Activated naive CD8-positive, alpha-beta T cell treated with anti-CD3 and anti-CD28 coated beads for 36 hours (primary cell): ENCODE measurements at places on chromosomes 6 and 20.

DNA sequence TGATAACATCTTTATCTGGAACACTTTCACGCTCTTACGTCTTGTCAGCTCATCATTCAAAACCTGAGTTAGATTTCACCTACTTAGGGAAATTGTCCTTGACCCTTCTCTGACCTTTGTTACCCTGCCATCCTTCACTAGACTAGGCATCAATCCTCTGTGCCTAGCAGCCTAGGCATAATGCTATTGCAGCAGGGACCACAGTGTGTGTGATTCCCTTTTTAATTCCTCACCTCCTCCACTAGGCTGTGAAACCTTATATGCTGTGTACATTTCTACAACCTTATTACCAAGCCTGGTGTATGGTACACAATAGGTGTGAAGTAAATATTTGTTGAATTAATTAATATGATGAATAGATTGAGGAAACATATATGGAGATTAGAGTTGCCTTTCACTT is 66.7 kb upstream of the DEFB112 start:
- DNase-seq: no peak

- no peak for DNase-seq
Observed at GRCh38 chr20:2750491-2751251, 49.8 kb downstream of the CPXM1 start.

DNA sequence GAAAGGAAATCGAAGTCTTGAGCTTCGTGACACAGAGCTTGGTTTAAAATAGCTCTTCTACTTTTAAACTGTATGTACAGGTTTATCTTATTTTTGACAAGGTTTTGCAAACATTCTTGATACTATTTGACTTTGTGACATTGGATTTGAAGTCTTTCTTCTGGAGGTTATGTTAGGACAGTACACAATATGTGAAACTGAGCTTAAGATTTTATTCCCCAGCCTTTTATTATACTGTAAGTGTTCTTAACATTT is 95.2 kb upstream of the BTBD3 start:
- DNase-seq: no peak

DNA sequence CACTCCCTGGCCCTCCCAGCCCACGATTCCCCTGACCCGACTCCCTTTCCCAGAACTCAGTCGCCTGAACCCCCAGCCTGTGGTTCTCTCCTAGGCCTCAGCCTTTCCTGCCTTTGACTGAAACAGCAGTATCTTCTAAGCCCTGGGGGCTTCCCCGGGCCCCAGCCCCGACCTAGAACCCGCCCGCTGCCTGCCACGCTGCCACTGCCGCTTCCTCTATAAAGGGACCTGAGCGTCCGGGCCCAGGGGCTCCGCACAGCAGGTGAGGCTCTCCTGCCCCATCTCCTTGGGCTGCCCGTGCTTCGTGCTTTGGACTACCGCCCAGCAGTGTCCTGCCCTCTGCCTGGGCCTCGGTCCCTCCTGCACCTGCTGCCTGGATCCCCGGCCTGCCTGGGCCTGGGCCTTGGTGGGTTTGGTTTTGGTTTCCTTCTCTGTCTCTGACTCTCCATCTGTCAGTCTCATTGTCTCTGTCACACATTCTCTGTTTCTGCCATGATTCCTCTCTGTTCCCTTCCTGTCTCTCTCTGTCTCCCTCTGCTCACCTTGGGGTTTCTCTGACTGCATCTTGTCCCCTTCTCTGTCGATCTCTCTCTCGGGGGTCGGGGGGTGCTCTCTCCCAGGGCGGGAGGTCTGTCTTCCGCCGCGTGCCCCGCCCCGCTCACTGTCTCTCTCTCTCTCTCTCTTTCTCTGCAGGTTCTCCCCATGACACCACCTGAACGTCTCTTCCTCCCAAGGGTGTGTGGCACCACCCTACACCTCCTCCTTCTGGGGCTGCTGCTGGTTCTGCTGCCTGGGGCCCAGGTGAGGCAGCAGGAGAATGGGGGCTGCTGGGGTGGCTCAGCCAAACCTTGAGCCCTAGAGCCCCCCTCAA is at the start of gene LTA:
Gene LTA, plus strand, starts transcription at position 249 of the 871 bp plus-strand sequence. Its CDS starts 454 bp downstream, at position 703.
- DNase-seq: peak; percentile 82

DNA sequence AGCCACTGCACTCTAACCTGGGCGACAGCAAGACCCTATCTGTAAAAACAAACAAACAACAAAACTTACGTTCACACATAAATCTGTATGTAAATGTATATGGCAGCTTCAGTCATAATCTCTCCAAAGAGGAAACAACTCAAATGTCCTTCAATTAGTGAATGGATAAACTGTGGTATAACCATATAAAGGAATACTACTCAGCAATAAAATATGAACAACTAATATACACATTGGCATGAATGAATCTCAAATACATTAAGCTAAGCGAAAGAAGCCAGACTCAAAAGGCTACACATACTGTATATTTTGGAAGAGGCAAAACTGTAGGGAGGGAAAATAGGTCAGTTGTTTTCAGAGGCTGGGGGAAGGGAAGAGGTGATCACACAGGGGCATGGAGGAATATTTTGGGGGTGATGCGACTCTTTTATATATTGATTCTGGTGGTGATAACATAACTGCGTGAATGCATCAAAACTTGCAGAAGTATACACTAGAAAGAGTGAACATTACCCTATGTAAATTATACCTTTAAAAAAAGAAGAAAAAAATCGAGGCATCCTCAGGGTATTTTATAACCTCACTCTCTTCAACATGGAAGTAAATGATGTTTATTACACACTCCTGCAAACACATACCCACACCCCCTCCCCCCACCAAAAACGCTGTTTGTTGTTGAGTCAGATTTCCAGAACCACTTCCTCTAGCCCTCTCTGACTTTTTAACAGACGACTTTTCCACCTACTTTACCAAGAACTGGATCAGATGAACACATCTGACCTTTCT is 115.2 kb upstream of the RNF24 start:
- peak; percentile 55 for DNase-seq

- no peak for DNase-seq
Observed at GRCh38 chr6:6806844-6807518, 218.5 kb downstream of the LY86 start.

DNA sequence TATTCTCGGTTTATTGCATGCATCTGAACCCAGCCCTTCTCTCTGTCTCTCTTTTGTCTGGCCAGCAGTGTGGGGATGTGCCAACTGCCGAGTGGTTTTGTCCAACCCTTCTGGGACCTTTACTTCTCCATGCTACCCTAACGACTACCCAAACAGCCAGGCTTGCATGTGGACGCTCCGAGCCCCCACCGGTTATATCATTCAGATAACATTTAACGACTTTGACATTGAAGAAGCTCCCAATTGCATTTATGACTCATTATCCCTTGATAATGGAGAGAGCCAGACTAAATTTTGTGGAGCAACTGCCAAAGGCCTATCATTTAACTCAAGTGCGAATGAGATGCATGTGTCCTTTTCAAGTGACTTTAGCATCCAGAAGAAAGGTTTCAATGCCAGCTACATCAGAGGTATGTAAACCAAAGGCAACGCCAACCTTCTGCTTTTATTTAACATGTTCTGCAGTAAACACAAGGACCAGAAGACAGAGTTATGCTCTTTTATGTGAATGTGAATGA is 65.8 kb downstream of the ADGRG6 start:
- DNase-seq: no peak

GRCh38 chr6:1832844-1833787 is 223.4 kb downstream of the FOXC1 start:
- DNase-seq: no peak

- peak; percentile 74 for DNase-seq
Observed at GRCh38 chr20:32204205-32205109, 3.1 kb downstream of the PLAGL2 start.

DNA sequence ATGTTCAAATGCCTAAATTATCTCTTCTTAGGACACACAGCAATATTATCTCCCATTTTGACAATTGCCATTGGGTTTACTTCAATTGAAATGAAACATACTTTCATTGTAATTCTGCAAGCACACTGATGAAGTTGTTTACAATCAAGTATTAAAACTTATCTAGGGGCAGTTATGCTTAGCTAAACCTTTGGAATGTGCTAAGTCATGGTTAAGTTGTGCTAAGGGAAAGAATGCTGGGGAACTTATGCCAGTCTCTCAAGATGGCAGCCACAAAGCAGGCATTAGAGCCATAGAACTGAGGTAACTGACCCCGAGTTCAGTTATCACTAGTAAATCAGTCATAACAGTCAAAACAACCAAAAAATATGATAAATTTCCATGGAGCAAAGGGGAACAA is 59.1 kb upstream of the NT5E start:
- DNase-seq: no peak

- DNase-seq: no peak
Observed at GRCh38 chr6:25694366-25694765, 42.4 kb downstream of the SCGN start.

DNA sequence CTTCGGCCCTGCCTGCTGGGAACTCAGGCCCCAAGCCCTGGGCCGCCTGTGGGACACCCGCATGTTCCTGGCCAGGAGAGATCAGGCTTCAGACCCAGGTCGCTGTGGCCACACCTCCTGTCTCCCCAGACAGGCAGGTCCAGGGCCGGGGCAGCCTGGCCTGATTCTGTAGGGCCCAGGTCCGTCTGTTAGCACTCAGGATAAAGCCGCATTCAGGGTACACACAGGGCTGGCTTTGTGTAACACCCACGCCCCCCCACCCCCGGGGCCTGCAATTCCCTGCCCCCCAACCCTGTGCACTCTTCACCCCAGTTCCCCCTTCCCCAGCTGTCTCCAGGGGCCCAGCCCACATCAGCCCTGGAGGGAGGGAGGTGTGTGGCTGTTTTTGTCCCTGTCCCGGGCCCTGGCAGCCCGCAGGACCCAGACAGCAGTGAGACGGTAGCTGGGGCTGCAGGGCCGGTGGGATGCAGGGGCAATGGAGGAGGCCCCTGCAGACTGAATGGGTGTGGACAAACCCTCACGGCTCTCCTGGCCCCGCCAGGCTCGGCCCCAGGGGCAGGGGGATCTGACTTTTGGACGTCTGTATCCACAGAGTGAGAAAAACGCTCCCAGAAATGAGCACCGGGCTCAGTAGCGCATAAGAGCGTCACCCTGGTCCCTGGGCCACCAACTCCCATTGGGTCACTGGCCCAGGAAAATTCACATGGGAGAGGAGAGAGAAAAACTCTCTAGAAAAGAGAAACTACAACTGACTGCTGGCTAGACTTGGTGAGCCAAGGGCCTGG is 42.4 kb upstream of the ZBP1 start:
- no peak for DNase-seq

GRCh38 chr6:111669326-111669725 is 63.6 kb upstream of the TRAF3IP2 start:
- DNase-seq: no peak

- no peak for DNase-seq
Observed at GRCh38 chr20:40860487-40860902, 168.1 kb upstream of the TOP1 start.

- DNase-seq: no peak
Observed at GRCh38 chr20:3557237-3557785, 86.5 kb downstream of the ATRN start.

DNA sequence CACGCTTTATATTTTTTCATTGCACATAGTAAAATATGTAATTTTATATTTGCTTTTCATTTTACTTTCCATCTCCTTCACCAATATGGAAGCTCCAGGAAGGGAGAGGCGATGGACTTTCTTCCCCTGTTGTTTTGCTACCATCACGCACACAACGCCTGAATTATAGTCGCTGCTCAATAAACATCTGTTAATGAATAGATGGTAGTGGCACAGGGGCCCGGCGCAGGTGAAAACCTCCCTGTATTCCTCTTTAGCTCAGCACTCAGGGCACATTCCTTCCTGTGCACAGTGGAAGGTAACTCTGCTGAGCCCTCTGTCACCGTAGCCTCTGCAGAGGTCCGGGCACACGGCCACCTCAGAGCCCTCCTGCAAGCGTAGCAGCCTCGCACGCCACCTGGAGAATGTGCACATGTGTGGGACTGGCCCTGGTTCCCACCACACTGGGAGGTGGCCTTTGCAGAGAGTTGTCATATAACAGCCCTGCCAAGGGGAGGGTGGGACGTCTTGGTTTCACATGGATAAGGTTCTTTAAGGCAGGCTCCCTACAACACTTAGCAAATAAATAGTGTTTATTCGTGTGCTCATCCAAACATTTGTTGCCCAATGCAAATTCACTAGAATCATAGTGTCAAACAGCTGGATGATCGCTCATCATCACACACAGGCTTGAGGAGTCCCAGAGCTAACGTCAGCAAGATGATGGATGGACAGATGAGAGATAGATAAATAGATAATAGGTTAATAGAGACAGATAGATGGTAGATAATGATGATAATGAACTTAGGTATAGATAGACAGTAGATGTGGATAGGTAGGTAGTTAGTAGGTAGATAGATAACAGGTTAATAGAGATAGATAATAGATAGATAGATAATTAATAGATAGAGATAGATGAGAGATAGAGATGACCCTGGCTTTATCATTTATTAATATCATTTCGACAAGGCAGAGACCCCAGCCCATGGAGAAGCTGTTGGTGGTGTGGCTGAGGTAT is 32.3 kb upstream of the AFDN start:
- no peak for DNase-seq

DNA sequence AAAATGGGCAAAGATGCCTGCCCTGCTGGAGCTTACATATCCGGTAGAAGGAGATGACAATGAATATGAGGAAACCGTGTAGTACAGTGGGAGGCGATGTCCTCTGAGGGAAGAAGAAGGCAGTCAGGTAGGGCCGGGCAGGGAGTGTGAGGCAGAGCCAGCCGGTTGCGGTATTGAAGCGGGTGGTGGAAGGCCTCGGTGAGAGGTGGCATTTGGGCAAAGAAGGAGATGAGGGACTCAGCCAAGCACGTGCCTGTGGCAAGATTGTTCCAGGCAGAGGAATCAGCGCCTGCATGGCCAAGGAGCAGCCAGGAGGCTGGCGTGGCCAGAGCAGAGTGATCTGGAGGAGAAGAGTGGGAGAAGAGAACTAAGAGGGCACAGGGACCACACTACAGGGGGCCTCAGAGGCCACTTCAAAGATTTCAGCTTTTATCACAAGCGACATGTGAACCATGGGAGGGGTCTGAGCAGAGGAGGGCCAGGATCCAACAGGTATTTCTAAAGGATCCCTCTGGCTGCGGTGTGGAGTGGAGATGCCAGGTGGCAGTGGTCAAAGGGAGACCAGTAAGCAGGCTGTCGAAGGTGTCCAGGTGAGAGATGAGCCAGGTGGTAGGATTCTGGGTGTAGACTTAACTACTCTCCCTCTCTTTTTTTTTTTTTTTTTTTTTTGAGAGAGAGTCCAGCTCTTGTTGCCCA is 13.8 kb downstream of the MDFI start:
- DNase-seq: no peak

- DNase-seq: no peak
Observed at GRCh38 chr6:47027315-47027714, 14.8 kb downstream of the ADGRF1 start.

GRCh38 chr6:83113258-83113657 is 45.8 kb downstream of the DOP1A start:
- DNase-seq: no peak
